Activated T-helper 17 cell treated with anti-CD3 and anti-CD28 coated beads, Interleukin-2, amount 50 U/mL, for 72 hours (primary cell): ENCODE measurements at places on chromosomes 7 and 10. TPM values are rescaled to one million over a fixed set of nuclear protein-coding genes. Genes with fewer than 3 reads are reported as not detected.

Gene HDAC9
- total RNA-seq = 1.4 TPM

DNA sequence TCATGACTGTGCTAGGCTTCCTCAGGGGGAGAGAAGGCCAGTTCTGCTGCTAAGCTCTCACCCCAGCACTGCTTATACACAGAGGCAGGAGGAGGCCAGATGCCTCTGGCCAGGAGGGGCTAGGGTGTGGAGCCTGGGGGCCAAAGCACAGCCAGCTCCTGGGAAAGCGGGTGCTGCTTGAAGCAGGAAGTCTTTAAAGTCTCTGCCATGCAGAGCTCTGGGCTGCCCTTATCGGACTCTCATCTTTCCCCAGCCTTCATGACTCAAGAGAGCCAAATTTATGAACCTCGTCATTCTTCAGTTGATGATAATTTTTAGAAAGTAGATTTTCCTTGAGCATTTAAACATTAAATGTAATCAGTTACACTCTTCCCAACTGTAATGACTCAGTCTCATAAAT is 11.2 kb upstream of the TSPAN14 start:
- no peak for ATAC-seq

- ATAC-seq = no peak
Measured at GRCh38 chr7:141039376-141039775, 24.6 kb upstream of the MRPS33 start.

DNA sequence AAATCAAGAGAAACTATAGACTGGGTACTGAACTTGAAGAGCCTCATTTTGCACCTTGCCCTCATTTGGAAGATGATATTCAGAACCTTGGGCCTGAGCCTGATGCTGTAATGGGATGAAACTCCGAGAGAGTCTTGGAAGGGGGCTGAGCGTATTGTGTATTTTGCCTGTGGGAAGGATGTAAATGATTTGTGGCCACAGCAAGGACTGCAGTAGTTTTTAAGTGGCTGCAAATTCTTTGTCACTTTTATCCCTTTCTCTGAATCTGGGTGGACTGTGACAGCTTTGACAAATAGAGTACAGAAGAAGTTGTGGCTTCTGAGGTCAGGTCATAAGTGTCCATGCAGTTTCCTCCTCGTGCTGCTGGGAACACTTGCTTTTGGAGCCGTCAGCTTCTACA is 221.2 kb downstream of the ADRA2A start:
- ATAC-seq = no peak

DNA sequence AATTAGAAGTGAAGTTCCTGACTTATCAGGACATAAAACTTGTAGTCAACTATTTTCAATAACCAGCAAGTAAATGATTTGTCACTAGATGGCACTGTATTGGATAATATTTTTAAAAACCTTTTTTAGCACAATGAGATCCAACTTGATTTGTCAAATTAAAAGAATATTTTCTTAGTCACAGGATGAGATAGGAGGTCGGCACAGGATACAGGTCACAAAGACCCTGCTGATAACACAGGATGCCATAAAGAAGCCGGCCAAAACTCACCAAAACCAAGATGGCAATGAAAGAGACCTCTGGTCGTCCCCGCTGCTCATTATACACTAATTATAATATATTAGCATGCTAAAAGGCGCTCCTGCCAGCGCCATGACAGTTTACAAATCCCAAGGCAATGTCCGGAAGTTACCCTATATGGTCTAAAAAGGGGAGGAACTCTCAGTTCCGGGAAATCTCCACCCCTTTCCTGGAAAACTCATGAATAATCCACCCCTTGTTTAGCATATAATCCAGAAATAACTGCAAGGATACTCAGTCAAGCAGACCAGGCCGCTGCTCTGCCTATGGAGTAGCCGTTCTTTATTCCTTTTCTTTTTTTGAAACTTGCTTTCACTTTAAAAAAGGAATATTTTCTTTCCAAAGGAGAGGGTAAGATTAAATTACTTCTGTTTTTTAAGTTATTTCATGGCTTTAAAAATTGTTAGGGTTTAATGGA is 255.7 kb upstream of the MKLN1 start:
- ATAC-seq = no peak

- ATAC-seq = no peak
Measured at GRCh38 chr7:134108802-134109201, 18.3 kb upstream of the LRGUK start.

DNA sequence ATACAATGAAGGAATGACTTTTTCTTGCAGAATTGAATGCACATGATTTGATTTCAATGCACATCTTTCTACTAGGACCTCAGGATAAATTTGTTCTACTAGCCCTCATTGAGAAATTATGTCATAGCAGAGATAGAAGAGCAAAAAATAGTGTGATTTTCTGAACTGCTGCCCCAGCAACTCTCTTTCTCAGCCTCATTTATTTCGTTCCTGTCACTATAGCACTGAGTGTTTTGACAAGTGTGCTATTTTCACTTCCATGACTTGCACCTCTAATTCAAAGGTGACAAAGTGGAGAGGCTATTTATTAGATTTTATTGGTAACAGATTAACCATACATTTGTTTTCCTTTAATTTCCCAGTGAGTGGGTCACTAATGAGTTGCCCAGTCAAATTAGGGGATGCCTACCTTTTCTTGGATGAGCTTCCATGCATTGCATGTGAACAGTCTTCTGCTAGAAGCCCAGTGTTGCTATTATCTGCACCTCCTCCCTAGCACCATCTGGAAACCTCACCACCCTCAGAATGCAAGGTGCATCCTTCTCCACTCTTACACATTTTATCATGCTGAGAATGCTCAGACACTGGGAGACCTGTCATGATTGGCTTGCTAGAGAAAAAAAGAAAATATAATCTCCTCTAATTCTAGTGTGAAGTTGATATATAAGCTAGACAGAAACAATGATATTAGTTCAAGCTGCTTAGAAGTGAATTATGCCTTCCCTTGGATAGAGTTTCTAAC is 119.6 kb upstream of the CTTNBP2 start:
- ATAC-seq = no peak

GRCh38 chr10:111390813-111391563 is 314.2 kb downstream of the ADRA2A start:
- no peak for ATAC-seq

Gene CHCHD1
- 30.2 TPM for total RNA-seq

- ATAC-seq = no peak
Measured at GRCh38 chr7:92830532-92831110, 5.8 kb downstream of the CDK6 start.

Gene C1GALT1
- 40.9 TPM for total RNA-seq

DNA sequence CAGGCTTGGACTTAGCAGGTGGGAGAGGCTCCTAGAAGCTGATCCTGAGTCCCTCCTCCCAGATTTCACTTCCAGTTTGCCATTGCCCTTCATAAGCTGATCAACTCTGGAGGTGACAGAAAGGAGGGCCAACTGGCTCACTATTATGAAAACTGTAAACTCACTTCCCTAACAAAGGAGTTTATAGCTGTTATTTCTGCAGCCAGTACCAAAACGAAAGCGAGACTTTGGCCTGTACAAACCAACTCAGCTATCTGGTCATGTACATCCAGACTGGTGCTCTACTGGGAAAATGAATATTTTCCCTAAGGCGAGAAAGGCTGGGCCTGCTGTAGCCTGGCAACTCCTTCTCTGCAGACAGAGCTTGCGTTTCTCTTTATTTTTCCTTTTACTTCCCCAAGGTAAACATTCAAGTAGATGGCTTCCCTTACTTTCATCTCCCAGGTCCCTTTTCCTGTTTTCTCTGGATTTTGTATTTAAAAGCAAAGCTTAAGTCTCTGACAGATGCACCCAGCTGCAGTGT is 54.7 kb downstream of the GALNT17 start:
- ATAC-seq = no peak

Gene AKR1C8
- 1.1 TPM for total RNA-seq

GRCh38 chr7:113256883-113257531 is 138.7 kb upstream of the SMIM30 start:
- no peak for ATAC-seq

DNA sequence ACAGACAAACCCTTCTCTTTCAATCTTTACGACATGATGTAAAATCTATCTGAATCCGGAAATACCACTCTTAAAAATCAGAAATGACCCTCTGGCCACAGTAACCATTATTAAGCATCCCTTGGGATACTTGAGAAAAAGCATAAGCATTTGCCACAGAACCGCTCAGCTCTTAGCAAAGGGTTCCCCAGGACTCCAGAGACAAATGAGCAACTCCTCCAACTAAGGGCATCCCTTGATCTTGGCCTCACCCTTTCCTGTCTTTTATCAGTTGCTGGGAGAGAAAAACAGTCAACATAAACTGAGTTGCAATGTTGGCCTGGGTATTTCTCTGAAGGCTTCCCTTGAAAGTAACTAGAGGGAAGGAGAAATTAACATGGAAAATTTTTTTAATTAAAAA is 3.5 kb downstream of the PDLIM1 start:
- no peak for ATAC-seq

GRCh38 chr7:51062222-51062987 is 254.2 kb downstream of the COBL start:
- no peak for ATAC-seq

DNA sequence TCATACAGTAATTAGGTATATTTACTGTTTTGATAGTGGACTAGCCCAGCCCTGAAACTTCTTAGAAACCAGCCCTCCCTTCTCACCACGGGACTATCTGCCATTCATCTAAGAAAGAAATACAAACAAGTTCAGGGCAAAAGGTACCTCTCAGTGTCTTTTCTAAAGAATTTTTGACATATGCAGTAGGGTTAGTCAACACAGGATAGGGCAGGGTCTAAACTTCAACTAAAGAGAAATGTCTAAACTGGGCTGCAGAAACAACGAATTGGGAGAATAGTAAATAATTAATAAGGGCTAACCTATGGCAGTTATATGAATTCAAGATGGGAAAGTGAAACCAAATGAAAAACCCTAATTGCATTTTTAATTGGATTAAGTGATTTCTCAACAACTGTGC is 496.6 kb downstream of the INHBA start:
- no peak for ATAC-seq

- ATAC-seq = no peak
Measured at GRCh38 chr7:118839515-118839914, 615.0 kb downstream of the ANKRD7 start.

Gene GPR22
- total RNA-seq = not detected

Gene ACTL6B
- total RNA-seq = not detected

- ATAC-seq = peak; percentile 62
Measured at GRCh38 chr10:101903827-101904550, 60.4 kb upstream of the KCNIP2 start.

Gene MINPP1
- total RNA-seq = 8.9 TPM
